ENCODE measurements at places on chromosomes 7 and 10.

- no peak for DNase-seq
Measured at GRCh38 chr7:29300026-29300480, 105.5 kb downstream of the CHN2 start.

GRCh38 chr10:114823077-114823463 lies 1.5 kb downstream of the FHIP2A start:
- no peak for DNase-seq

GRCh38 chr10:111107023-111107422 lies 30.2 kb downstream of the ADRA2A start:
- DNase-seq = no peak

DNA sequence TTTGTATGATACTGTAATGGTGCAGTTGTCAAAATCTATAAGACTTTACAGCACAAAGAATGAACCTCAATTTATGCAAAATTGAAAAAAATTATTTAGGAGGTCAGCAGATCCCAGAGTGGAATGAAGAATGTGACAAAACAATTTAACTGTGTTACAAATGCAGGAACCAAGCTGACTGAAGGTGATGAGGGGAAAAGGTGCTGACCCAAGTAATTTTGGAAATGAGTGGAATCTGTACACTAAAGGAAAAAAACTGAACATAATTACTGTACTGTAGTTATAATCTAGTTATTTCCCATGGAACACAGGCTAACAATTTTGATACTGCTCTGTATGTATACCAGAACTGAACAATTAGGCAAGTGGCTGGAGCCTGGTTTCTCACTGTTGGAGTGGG lies 31.2 kb upstream of the ZCCHC24 start:
- no peak for DNase-seq

DNA sequence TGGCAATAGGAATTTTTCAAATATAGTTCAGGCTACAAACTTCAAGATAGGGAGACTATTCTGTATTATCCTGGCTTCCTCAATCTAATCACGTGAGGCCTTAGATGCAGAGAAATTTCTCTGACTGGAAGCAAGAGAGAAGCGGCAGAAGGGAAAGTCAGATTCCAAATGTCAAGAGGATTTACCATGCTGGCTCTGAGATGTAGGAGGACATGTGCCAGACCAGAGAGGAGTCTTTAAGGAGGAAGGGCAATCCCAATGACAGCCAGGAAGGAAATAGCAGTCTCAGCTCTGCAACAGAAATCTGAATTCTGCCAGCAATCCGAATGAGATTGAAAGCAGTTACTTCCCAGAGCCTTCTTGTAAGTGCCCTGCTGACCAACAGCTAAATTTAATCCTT lies 57.4 kb downstream of the NUTM2E start:
- DNase-seq = no peak

- peak; percentile 54 for DNase-seq
Measured at GRCh38 chr7:35026150-35026549, 11.1 kb downstream of the DPY19L1 start.

GRCh38 chr10:102675011-102675665 lies 30.9 kb downstream of the TRIM8 start:
- no peak for DNase-seq

DNA sequence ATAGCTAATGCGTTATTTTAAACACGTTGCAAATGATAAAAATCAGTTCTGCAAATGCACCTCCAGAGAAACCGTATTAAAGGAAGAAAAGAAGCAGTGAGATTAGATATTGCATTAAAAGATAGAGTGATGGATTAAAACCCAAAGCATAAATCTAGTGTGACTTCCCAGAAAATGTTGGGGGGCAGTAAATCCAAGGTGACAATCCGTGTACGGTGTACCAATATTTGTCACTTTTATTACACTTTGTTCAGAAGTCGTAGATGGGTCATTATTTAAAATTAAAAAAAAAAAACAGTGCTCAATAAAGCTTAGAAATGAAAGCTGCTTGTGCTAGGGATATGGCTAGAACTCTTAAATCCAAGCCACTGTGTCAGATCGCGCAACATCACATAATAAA lies 106.4 kb downstream of the TMEM130 start:
- no peak for DNase-seq

DNA sequence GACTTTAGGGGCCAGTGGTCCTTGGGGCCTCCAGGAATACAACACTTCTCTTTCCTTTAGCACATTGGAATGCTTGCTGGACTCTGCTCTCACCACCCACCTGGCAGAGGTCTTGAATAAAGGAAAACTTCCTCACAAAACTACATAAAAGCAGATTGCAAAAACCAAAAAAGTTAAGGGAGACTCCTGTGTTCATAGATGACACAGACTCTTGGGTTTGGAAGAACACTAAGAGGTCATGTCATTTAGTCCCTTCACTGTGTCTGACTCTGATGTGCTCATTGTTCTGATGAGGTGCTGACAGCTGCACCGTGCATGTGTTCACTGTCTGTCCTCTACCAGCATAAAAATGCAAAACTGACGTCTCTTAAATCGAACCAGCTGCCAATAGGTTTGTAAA lies 11.4 kb downstream of the BLNK start:
- DNase-seq = no peak

GRCh38 chr10:80484243-80484642 lies 30.1 kb downstream of the TSPAN14 start:
- DNase-seq = no peak

GRCh38 chr7:50920031-50920635 lies 137.4 kb upstream of the GRB10 start:
- no peak for DNase-seq

- DNase-seq = no peak
Measured at GRCh38 chr10:131824371-131825149, 76.2 kb upstream of the PPP2R2D start.

DNA sequence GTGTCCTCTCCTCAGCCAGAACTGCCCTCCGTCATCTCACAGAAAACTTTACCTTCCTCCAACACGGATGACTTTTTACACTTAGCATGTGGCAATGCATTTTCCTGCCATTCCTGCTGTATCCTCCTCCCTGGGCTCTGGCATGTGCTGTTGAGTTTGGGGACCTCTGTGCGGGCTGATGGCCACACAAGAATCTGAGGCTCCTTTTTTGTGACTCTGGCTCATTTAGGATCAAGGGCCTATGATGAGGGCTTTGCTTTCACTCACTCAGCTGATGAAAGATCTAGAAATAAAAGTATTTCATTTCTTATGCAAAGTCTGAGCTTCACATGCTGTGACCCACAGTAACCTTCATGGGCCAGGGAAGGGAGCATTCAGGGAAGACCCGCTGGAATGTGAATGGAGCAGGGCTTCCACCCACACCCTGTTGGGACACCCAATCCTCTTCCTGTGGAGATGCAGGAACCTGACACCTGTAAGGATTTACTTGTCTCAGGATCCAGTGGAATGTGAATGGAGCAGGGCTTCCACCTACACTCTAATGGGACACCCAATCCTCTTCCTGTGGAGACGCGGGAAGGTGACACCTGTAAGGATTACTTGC lies 500.3 kb upstream of the MKI67 start:
- DNase-seq = no peak

DNA sequence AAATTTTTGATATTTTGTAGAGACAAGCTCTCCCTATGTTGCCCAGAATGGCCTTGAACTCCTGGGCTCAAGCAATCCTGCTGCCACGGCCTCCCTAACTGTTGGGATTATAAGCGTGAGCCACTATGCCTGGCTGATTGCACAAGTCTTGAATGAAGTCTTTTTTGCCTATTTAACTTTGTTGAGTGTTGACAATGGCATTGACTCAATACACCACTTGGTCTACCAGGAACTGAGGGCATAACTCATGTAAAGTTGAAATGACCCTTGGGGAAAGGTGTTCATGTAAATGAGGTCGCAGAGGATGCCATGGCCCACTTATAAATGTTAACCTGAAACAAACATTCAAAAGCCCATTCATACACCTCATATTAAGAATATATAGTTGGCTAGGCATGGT lies 7.4 kb upstream of the UCMA start:
- DNase-seq = no peak

- no peak for DNase-seq
Measured at GRCh38 chr10:132806110-132806509, 20.2 kb upstream of the NKX6-2 start.

DNA sequence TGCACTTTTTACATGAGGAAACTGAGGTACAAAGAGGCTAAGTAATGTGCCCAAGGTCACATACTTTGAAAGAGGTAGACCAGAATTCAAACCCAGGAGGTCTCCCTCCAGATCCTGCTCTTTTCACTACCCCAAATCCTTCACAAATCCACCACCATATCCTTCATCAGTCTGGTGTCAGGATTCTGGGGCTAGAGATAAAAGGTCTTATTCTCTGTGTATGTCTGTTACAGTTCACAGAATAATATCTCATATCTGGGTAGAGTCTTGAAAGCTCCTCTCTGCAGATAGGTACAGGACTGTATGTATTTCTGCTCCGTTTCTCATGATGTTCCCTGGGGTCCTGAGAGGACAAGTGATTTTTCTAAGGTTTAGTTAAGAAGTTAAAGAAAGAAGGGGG lies 4.9 kb downstream of the PIK3CG start:
- no peak for DNase-seq

- no peak for DNase-seq
Measured at GRCh38 chr7:139702811-139703486, 74.8 kb downstream of the HIPK2 start.

- DNase-seq = no peak
Measured at GRCh38 chr10:103497161-103497915, 3.8 kb downstream of the NEURL1 start.

GRCh38 chr10:102610441-102610887 lies 33.8 kb upstream of the TRIM8 start:
- DNase-seq = no peak

DNA sequence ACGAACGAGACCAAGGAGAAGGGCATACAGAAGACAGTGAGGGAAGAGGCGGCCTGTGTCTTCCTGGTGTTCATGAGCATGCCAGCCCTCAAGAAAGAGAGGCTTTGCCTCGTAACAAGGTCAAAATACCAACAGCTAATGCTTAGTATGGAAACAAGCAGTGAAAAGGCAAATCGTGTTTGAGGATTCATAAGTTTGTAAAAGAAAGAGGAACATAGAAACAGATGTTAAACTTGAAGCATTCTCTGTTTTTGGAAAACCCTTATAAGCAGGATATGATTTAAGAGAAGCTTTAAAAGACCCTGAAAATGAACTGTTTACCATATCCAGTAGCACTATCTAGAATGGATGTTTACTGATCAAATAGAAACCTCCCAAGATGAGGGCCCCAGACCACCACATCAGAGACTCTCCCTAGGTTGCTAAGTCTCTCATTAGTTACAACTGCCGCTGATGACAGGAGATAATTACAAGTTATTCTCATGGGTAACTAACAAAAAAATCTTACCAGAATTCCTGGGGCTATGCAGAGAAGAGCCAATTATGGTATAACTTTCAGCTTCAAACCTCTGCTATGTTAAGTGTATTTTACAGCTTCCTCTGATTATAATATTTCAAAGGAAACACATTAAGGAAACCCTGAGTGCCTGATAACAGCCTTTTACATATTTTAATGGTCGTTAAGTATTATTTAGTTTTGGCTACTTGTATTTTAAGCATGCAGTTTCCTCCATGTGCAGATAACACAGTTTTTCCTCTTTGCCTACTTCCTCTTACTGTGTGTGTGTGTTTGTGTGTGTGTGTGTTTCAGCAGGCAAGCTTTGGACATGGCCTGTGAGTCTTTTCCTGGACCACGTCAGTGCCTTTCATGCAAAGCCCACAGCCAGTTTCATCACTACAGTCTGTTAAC lies 17.9 kb downstream of the JCAD start:
- no peak for DNase-seq

- DNase-seq = no peak
Measured at GRCh38 chr10:13296476-13296875, 3.4 kb downstream of the PHYH start.

DNA sequence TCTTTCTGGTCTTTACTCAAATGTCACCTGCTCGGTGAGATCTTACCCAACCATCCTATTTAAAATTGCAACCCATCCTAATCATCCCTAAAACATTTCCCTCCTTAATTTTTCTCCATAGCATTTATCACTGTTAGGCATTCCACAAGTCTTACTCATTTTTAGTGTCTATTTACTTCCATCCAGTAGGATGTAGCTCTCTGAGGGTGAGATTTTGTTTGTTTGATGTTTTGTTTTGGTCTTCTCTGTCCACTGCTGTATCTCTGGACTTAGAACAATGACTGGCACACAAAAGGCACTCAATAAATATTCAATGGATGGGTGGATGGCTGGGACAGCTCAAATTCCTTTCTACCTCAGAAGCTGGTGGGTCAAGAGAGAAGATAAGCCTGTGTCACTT lies 15.8 kb upstream of the DUSP5 start:
- DNase-seq = no peak

- DNase-seq = no peak
Measured at GRCh38 chr7:18835001-18835690, 282.3 kb downstream of the TWIST1 start.

DNA sequence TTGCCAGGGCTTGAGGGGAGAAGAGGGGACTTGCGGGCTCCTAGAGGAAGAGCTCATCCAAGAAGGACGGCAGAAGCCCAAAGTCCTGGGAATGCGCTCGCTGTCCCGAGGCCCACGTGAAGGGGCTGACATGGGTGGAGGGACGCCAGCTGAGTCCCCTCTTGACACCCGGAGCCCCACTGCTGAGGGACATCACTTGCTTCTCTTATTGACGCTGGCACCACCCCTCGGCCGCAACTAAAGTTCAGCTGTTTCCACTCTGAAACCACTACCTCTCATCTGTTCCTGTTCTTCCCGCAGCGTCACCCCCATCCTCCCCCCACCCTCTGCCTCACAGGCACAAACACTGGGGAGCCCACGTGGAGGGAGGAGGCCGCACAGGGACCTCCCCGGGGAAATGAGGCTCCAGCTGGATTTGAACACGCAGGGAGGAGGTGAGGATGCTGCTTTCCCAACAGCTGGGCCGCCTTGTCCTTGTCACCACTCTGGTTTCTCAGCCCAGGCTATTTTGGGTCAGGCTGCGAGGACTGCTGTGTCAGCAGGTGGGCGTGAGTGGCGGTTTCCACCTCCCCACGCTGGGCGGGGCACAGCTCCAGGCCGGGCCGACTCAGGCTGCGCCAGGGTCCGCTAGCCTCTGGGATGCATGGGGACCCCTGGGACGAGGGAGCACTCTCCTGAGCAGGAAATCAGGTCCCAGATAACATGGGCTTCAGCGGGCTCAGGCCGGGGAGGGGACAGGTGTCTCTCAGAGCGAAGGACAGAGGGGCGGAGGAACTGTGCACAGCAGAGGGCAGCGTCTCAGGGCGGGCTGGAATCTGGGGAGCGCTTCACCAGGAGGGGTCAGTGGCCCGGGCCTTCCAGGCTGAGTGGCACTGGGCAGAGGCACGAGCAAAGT lies 156.3 kb downstream of the ZNF248 start:
- no peak for DNase-seq

DNA sequence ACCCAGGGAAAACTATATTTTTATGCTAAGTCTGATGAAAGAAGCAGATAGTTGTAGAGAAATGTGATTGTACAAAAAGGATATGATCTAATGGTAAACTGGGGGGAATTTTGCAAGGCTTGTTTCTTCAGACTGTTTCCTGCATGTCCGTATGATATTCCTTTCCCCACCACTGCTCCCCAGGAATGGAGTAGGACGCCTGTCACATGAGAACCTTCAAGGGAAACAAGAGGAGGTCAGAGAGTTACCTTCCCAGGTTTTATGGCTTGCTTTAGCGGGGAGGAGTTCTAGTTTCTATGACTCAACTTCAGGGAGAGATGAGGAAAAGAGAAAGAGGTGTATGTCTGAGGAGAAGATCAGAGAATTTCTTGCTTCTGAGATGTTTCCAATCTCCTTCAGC lies 16.4 kb upstream of the ITPRID1 start:
- no peak for DNase-seq

- no peak for DNase-seq
Measured at GRCh38 chr10:1216574-1217236, 160.5 kb downstream of the WDR37 start.

All from HCT116 (cell line).